Activated CD4-positive, alpha-beta T cell treated with anti-CD3 and anti-CD28 coated beads, Interleukin-2, amount 50 U/mL, for 48 hours (primary cell): ENCODE measurements at places on chromosomes 16 and 17.

- no peak for DNase-seq
These were observed 84.2 kb upstream of the FOXF1 start for GRCh38 chr16:86426063-86426642.

DNA sequence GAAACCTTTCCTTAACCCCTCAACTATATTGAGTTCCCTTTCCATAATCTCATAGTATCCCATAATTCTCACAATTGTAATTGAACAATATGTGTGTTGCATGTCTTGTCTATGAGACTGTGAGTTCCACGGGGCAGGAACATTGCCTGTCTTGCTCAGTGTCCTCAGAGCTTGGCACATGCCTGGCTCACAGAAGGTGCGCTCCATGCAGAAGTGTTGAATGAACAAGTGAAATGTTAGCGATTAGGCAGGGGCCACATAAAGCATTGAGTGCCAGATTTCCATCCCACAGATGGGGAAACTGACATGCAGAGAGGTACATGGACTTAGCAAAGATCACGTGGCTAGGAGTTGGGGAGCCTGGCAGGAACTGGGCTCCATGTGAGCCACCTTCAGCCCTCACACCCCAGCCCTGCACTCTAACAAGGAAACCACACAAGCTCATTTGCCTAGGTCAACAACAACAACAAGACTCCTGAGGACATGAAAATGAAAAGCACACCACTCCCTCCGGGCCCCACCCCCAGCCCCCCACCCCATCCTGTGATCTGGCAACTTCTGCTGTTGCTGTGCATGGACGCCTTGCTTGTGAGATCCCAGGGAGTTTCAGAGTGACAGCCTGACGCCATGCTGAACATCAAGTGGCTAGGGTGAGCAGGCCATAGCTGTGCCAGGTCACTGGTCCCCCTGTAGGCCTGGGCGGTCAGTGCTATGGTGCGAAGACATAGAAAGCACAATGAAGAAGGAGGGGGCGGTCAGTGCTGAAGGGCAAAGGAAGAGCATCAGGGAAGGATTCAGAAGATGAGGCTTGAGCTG, 5.0 kb downstream of the PIK3R5 start:
- DNase-seq, result no peak

DNA sequence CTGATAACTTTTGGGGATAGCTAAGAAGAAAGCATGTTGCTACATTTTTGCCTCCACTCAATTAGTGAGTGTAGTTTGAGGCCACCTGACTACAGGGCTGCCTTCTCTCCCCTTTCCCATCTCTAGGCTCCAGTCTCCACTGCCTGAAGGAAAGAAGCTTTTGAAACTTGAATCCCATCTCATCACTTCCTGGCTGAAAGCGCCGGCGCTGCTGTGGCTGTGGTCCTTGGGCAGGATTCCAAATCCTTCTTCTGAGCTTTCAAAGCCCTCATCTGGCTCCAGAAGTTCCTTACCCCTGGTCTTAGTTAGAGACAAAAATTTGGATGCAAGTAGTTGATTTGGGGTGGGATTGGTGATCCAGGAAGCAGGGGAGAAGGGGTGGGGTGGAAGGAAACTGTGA, 119.4 kb downstream of the FOXL1 start:
- DNase-seq, result no peak

- peak; percentile 91 for DNase-seq
These were observed at the start of gene CDC42EP4 for GRCh38 chr17:73311781-73312641. TSS of gene CDC42EP4 (minus strand) at chr17:73312001. CDS start at chr17:73286500, 25,501 bp downstream.

GRCh38 chr16:71854369-71854948, 8.7 kb downstream of the ATXN1L start:
- DNase-seq, result no peak

DNA sequence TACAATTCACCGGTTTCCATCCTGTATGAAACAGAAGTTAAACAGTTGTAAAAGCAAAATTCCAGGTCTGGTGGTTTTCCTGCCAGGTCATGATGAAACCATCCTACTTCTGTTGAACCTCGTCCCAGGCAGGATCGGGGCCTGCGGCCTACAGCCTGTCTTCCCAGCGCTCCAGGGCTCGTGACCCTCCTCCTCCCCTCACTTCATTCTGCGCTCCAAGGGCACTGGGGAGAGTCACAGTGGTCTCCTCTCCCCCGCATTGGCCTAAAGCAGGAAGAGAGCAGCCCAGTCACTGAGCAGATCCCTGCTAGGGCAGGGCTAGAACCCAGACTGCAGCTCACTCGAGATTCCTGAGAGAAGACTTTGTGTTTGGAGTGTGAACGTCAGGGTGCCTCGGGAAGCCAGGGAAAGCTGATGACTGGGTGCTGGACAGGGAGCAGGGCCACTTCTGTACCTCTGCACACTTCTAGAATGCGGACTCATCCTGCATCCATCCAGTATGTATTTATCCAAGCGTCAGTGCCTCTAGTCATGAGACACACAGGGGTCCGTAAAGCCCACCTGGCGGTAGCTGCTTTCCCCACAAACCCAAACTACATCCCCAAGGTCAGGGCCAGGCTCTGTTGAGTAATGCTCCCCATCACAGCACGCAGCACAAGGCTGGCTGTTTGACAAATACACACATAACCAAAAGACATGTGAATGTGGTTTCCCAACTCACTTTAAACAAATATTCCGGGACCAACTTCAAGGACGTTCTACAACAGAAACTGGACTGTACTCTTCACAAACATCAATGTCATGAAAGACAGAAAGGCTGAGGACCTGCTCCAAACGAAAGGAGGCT, 1.7 kb upstream of the ITGAE start:
- DNase-seq, result no peak
